Colonic mucosa (tissue), 4 donors: ENCODE measurements at places on chromosomes 5 and 9.

DNA sequence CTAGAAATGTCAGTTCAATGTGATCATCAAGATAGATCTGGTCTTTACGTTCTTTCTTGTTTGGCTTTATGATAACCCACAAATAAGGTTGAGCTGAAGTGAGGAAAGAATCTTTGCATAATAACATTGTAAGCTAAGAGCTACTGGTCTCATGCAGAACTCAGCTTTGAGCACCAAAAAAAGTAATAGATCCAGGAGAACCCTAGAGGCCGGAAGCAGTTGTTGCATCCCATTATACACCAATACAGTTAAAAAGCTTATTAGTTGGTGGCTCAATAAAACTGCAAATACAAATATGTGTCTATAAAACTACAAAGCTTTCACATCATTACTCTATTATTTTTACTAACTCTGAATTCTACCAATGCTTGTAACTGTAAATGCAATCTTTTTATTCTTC is 85.5 kb upstream of the NUDT12 start:
- no peak overlapping the region for H3K27ac ChIP-seq
- H3K4me3 ChIP-seq, result no peak overlapping the region
- H3K4me1 ChIP-seq, result no peaks in the 10 kb centered on the region
- DNase-seq, result no peak
- no peaks in the 10 kb centered on the region for H3K36me3 ChIP-seq
- H3K27me3 ChIP-seq, result no peaks in the 10 kb centered on the region

GRCh38 chr5:1142886-1143669 is 31.2 kb upstream of the SLC12A7 start:
- no peak overlapping the region for H3K4me3 ChIP-seq
- H3K27ac ChIP-seq, result no peak overlapping the region
- DNase-seq, result no peak
- H3K27me3 ChIP-seq, result no peaks in the 10 kb centered on the region

DNA sequence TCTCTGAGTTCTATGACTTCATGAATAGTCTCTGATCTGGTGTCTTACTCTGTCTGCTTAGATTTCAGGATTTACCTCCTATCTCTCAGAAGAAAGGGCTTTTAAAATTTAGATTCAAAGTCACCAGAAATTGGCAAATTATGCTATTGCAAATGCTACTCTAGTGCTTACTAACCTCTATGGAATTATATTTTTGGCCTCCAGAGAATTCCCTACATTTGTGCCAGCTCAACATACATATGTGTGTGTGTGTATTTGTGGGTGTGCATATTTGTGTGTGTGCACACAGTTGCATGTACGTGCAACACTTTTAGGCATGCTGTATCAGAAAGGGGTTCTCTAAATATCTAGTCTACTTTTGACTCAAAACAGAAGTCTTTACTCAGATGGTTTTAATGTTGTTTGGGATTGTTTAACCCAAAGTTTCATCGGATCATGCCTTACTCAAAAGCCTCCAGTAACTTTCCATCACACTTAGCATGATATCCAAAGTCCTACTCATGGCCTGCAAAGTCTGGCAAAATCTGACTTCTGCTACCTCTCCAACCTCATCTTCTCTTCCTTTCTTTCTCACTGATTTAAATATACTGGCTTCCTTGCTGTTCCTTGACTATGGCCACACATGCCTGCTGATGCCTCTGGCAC is 147.6 kb upstream of the NR3C1 start:
- no peaks in the 10 kb centered on the region for H3K36me3 ChIP-seq
- H3K27me3 ChIP-seq, result no peaks in the 10 kb centered on the region
- no peak overlapping the region for H3K27ac ChIP-seq
- no peak for DNase-seq

GRCh38 chr9:38380230-38380871 is 12.2 kb upstream of the ALDH1B1 start:
- H3K27ac ChIP-seq, result no peak overlapping the region
- H3K4me3 ChIP-seq, result no peak overlapping the region
- DNase-seq, result no peak
- no peaks in the 10 kb centered on the region for H3K36me3 ChIP-seq
- no peaks in the 10 kb centered on the region for H3K4me1 ChIP-seq

DNA sequence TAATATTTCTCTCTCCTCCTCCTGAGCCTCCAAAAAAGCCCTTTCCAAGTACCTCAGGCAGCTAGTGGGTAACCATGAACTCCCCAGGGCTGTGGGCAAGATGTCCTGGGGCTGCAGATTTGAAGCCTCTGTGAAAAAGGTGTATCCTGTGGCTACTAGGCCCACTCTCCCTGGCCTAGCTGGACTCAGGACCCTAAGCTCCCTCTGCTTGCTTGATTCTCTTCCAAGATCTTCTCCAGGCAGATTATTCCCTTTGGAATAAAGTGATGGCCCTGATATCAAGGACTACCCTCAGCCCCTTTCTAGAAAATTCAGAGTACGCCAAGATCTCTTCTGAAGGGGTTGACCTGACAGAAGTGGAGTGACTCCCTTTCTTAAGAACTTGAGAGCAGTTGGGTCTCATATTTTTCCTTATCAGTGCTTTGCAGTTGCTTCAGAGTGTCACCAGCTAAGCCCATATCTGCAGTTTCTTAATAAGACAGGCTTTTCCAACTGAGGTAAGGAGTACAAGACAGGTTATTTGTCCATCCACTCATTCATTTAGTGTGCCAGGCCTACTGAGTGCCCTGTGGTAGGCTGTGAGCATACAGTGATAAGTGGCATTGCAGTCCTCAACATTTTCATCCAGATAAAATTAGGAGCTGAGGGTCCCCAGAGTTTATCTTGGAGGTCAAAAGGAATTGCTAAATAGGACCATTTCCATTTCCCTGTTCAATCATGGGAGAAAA is 42.5 kb downstream of the CYSTM1 start:
- H3K27ac ChIP-seq, result no peak overlapping the region
- H3K4me3 ChIP-seq, result no peak overlapping the region
- no peaks in the 10 kb centered on the region for H3K27me3 ChIP-seq
- no peaks in the 10 kb centered on the region for H3K36me3 ChIP-seq
